ENCODE measurements at places on chromosomes 2 and 18.

GRCh38 chr2:149290662-149291061 lies 39.7 kb upstream of the LYPD6 start:
- DNase-seq, result no peak

DNA sequence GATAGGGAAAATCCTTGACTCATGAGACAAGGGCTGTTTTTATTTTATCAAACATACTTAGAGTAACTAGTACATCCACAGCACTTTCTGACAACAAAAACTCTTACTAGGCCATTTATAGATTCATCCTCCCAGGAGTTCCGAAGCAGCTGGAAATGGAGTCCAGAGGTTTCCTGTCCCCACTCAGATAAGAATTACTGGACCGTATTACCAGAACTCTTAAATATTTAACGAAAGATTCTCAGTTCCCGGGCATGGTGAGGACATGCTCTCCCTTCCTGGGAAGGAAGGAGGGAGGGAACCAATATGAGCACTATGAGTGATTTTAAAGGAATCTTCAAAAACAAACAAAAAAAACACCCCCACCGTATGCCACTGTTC lies 41.2 kb downstream of the AKAIN1 start:
- DNase-seq, result no peak

- no peak for DNase-seq
Observed at GRCh38 chr2:218557941-218558340, 10.2 kb downstream of the USP37 start.

DNA sequence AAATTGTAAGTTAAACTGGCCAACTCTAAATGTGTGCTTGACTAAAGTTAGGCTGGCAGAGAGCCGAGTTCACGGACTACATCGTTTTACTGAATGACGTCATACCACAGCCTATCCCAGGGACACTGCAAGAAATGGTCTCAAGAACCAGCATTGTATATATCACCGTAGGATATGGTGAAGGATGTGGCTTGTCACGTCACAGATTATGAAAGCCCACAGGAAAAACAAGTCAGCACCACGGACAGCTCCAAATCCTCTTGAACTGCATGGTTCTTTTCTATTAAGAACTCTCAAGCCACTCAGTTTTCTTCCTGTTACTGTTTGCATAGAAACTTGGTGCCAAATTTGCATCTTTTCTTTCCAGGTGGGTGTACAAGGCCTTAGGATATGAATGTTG lies 85.1 kb upstream of the ACAA2 start:
- peak; percentile 15 for DNase-seq

DNA sequence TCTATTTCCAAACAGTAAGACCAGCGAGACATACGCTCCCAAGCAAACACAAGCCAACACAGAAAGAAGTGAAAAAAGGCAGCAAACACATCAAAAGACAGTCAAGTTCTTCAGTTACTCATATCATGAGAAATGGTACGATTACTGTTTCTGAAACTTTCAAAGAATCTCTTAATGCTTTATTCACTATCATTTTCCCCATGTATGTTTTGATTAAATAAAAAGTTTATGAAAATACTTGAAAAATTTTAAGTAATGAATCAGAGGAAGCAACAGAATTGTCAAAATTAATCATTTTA lies 114.9 kb downstream of the HDAC4 start:
- no peak for DNase-seq

- DNase-seq, result no peak
Observed at GRCh38 chr2:230346921-230347533, 20.0 kb downstream of the SP140L start.

GRCh38 chr2:178859730-178860129 lies 52.5 kb upstream of the TTN start:
- no peak for DNase-seq

DNA sequence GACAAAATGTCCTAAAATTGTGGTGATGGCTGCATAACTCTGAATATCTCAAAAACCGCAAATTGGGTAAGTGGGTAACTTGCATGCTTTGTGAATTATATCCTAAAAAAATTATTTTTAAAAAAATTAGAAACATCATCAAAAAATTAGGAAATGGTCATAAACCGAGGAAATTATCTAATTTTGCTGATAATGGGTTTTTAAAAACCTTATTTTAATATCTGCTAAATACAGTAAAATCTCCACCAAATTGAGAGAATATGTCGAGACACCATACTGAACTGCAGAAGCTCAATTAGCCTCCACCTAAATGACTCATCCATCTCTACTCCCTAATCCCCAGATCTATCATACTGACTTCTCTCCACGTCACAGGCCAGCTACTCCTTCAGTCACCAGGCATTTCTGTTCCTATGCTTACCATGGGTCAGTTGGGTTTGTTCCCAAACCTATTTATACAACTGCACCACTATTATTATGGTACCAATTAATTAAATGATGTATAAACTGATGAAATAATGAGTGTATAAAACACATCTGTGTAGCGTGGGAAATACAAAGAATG lies 36.1 kb downstream of the SPIRE1 start:
- no peak for DNase-seq

DNA sequence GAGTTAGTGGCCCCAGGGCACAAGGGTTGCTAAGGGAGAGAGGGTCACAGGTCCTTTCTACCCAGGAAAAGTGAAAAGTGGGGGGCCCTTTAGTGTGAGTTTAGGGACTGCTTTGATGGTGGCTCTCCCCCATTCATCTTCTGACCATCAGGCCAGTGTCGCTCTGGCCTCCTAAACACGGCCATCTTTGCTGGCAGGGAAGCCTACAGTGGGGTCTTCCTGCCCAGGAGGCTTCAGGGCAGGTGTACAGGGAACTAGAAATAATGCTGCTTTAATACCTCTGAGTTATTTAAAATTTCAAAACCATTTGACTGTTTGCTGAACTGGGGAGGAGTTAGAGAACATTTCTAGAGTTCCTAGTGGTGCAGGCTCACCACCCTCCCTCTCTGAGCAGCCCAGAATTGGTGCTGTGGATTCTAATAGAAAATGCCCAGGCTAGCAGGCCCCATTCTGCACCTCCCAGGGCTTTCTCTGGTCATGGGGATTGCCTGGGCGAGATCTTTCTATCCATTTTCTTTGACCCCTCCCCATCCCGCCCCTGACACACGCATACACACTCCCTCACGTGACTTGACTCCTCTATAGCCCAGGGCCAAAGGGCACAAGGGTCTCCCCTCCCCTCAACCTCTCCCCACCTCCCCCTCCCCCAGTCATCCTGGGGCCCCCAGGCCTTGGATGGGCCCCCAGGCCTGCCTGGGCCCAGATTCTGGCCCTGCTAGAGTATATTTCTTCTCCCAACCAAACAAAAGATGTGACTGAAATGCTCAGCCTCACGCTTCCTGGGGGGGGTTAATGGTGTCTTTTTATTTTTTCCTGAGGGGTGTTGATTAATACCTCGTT lies 3.1 kb downstream of the PKDCC start:
- no peak for DNase-seq

DNA sequence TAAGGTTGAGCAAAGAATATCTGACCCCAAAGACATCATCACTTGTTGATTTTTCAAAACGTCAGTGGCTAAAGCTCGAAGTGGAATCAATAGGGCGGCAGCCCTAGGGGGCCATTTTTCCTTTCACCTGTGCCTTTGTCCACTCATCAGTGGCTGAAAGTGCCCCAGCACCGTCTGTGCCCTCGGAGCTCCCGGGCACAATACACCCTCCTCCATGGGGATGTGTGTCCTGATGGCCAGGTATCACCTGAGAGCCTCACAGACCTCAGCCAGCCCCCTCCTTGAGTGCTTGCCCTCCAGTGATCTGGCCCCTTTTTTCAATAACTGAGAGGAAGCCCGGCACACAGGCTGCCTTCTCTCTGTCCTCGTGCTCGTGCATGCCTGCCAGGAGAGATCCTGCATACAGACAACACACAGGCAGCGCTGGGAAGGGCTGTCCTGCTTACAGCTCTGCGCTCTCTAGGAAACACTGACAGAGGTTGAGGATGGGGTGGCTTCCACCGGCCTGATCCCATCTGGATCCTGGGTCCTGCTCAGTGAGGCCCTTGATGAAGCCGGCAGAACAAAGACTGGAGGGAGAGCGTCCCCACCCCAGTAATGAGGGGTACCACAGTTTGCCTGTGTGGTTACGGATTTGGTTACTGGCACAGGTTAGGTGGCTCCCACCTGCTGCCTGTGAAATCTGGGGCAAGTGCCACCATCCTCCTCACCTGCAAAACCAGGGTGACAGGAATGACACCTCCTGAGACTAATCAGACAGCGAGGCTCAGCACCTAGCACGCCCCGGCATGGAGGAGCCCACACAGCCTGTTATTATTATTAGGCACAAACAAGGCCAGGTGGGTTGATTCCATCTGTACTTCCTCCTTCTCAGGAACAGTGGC lies 197.5 kb upstream of the RAB6C start:
- DNase-seq, result no peak

GRCh38 chr2:106020821-106021661 lies 173.1 kb downstream of the UXS1 start:
- DNase-seq, result no peak

GRCh38 chr2:85383850-85384249 lies 26.3 kb downstream of the CAPG start:
- DNase-seq, result no peak

GRCh38 chr2:25250331-25251070 lies 82.1 kb upstream of the POMC start:
- peak; percentile 16 for DNase-seq

GRCh38 chr18:26471027-26471426 lies 77.3 kb downstream of the KCTD1 start:
- no peak for DNase-seq

DNA sequence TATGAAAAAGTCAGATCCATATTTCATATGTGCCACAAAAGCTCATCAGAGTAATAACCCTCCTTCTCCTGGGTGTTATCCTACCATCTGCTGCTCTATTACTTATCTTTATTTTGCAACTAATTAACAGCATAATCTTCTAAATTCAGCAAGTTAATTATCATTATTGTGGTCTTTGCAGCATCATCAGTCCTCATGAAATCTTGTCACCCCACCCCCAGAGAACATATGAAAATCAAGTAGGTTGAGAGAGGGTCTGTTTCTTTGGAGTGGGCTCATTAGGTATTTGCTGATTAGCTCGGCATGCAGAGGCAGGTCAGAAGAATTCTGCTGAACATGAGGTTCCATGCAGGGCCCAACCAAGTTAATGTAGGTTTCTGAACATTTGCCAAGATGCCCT lies 64.8 kb downstream of the ATF2 start:
- no peak for DNase-seq

GRCh38 chr2:127012868-127013267 lies 94.1 kb downstream of the BIN1 start:
- DNase-seq, result no peak

DNA sequence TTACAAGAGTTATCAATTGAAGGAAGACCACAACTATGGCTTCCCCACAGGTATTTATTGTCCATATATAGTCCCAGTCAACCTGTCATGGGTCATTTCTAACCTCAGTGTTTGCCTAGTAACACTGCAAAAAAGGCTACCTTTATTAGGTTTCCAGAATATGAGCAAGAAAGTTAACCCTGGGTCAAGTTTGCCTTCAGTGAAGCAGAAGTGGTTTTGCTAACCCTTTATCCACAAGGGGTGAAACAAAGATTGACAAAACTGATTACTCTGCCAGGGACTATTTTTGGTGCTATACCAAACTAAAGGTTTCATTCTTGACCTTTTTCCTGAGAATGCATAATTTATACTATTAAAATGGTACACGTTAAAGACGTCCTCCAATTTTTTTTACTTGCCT lies 28.8 kb downstream of the SP100 start:
- no peak for DNase-seq

- DNase-seq, result no peak
Observed at GRCh38 chr2:120947327-120947726, 211.7 kb downstream of the GLI2 start.

DNA sequence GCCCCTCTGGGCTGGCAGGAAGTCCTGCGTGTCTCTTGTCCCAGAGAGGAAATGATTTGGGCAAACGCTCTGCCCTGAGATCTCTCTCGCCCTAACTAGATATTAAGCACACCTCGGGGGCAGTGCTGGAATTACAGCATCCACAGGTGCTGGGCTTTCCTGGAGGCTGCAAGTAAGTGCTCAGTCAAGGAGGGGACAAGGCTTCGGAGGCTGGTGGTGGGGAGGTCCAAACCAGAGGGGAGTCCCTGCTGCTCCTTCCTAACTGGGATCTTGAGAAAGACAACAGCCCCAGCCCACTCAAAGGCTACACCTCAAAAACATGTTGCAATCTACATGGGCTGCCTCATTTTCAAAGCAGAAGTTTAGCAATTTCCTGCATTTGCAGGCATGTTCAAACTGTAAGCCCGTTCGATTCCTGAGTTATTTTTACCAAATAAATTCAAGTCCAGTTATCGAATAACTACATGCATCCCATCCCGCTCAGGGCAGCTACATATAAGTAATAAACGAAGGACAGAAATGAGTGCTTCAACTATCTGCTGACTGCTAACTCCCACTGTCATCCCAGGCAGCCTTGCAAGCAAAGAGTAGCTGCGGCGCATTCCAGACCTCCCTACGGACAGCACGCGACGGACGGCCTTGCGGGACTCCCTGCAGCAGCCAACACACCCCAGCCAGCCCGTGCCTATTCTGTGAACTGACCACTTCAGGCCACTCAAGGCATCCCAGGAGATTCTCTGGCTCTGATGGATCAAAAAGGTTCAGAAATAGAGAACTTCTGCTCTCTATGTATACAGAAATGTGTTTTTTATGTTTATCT lies 27.5 kb downstream of the ZNF516 start:
- DNase-seq, result no peak

- no peak for DNase-seq
Observed at GRCh38 chr2:75465317-75465984, 95.3 kb downstream of the EVA1A start.

DNA sequence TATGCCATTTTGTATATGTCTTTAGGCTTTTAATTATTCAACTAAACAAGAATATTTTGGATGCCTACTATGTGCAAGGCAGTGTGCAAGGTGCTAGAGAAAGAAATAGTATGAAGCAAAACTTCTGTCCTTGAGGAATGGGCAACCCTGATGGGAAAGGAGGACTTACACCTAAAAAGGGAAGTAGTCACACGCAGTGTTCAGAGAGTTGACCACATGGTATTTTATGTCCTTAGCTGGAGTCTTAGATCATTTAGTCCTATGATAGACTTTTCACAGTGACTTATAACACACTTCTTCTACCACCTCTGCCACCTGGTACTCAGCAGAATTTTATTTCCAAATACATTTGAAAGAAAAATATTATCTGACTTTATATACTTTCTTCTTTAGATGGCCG lies 291.6 kb downstream of the PLCL1 start:
- DNase-seq, result no peak

- DNase-seq, result no peak
Observed at GRCh38 chr2:12455661-12456060, 261.1 kb upstream of the TRIB2 start.

- no peak for DNase-seq
Observed at GRCh38 chr2:215879977-215880940, 133.1 kb downstream of the MREG start.

DNA sequence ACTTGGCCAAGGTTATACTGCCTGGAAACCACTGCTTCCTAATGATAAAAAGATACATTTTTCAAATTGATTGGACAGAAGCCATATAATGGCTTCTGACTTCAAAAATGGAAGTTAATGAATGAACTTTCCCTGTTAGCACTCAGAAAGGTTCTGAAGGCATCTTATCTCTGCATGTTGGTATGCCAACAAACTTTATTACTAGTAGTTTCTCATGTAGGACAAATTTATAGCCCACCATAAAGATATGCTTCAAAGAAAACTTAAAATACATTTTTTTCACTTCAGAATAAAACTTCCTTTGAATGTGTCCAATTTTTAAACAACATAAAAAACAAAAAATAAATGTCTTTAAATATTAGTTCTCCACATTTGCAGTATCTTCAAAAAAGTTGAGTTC lies 10.0 kb downstream of the DOCK10 start:
- no peak for DNase-seq

GRCh38 chr18:48943333-48943732 lies 7.4 kb downstream of the SMAD7 start:
- DNase-seq, result no peak
